ENCODE measurements at places on chromosomes 5 and 9. TPM values are rescaled to one million over a fixed set of nuclear protein-coding genes. Genes with fewer than 3 reads are reported as not detected.

The CATSPER3 gene
- not detected for total RNA-seq

The THOC3 gene
- total RNA-seq: 30.2 TPM

The UBE2D2 gene
- total RNA-seq: 90.3 TPM

The ERGIC1 gene
- 228 TPM for total RNA-seq

The MAP1B gene
- 99.6 TPM for total RNA-seq

The CLINT1 gene
- 65.1 TPM for total RNA-seq

The BHMT2 gene
- 4.0 TPM for total RNA-seq

The CCL27 gene
- not detected for total RNA-seq

The SLC36A2 gene
- 0.74 TPM for total RNA-seq

The TAS2R1 gene
- total RNA-seq: not detected

The CCL28 gene
- 6.3 TPM for total RNA-seq

The OR2V1 gene
- total RNA-seq: not detected

The IL13 gene
- total RNA-seq: 2.3 TPM

The OGN gene
- 6.9 TPM for total RNA-seq

The PDE8B gene
- total RNA-seq: 66.0 TPM

The C9orf78 gene
- 76.8 TPM for total RNA-seq

The OR1Q1 gene
- total RNA-seq: not detected

The TTC16 gene
- 3.4 TPM for total RNA-seq

The GMCL2 gene
- total RNA-seq: not detected

The FOXD4 gene
- total RNA-seq: 0.51 TPM

The PRDM9 gene
- total RNA-seq: 4.7 TPM

The GABRA6 gene
- 6.1 TPM for total RNA-seq

The FLT4 gene
- total RNA-seq: 2.9 TPM

The ADGRD2 gene
- total RNA-seq: 1.0 TPM

The PCDHB7 gene
- 1.9 TPM for total RNA-seq

The LHX6 gene
- total RNA-seq: 7.3 TPM

The DOCK8 gene
- total RNA-seq: 35.5 TPM

The TSSK1B gene
- total RNA-seq: 0.32 TPM

The TMC1 gene
- 3.0 TPM for total RNA-seq

The PLAC8L1 gene
- not detected for total RNA-seq

The PCDHA6 gene
- total RNA-seq: 1.9 TPM

The MELK gene
- total RNA-seq: 1.1 TPM

Measured in prostate gland (tissue), 2 donors.